ENCODE measurements at places on chromosomes 3 and 15.

DNA sequence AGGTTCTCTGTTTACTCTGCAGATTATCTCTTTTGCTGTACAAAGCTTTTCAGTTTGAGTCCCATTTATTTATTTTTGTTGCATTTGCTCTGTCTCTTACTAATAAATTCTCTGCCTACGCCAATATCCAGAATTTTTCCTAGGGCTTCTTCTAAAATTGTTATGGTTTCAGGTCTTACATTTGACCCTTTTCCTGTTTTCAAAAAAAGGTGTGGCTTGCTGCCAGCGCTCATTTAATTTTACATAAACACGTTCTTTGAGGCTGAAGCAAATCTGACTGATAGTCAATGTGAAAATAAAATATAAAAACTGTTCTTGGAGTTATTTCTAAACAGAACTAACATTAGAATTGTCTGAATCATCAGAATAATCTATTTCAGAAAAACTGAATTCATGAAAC lies 32.1 kb downstream of the DCBLD2 start:
- no peak for DNase-seq

DNA sequence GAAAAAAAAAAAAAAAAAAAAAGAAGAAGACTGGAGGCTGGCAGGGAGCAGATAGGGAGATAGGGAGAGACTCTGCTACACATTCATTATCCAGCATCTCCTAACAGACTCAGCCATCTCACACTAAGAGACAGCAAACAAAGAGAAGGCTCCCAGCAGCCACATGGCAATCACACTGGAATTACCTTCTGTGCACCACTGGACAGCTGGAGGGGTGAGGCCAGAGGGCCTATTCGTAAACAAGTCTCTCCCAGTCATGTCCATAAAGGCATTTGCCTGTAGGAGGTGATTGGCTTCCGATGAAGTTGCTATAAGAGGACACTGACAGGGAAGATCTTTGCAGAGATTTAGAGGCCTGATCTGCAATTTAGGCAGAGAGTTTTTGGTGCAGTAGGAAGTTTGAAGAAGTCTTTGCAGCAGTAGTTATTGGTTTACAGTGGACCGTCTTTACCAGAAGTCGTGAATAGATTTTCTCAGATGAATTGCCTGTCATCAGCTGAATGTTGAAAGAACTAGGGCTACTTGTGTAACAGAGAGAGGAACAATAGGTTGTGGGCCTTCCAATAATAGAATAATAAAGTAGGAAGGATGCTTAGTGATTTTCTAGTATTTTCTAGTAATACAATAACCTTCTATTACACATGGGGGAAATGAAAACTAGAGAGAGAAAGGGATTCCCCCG lies 89.7 kb downstream of the TP63 start:
- DNase-seq = peak; percentile 15

DNA sequence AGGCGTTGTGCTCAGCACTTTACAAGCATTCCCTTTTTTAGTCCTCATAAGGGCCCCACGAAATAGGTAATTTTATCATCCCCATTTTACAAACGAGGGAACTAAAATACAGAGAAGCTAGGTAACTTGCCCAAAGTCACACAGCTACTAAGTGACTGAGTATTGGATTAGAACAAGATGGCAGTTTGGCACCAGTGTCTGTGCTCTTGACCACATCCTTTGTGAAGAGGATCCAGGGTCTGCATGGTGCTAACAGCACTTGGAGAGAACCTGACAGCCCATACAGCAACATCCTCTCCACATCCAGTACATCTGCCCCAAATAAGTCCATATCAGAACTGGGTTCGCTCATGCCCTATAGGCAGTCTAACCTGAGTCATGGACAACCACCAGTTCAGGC lies 21.8 kb upstream of the DAPK2 start:
- no peak for DNase-seq

- peak; percentile 82 for DNase-seq
Measured at GRCh38 chr3:138417559-138417982, 16.8 kb upstream of the ESYT3 start.

GRCh38 chr3:136336329-136337100 lies 86.4 kb downstream of the PCCB start:
- DNase-seq = no peak

DNA sequence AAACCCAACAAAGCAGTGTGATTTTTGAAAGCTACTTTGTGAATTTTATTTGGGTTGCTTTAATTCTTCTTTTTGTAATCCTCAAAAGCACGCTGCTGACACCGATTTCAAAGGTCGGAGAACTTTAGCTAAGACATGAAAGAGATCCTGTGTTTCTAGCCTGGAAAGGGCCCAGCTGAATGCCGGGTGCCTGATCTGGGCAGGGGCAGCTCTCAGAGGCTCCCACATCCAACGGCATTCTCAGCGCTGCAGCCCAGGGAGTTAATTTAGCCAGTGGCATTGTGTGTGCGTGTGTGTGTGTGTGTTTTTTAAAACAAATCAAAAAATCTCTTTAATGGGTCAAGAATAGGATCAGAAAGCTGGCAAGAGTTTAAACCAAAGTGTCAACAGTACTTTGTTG lies 6.6 kb downstream of the RBP1 start:
- no peak for DNase-seq

GRCh38 chr3:162117961-162118360 lies 621.4 kb downstream of the OTOL1 start:
- DNase-seq = no peak

- no peak for DNase-seq
Measured at GRCh38 chr3:174639970-174640369, 219.2 kb upstream of the NAALADL2 start.

DNA sequence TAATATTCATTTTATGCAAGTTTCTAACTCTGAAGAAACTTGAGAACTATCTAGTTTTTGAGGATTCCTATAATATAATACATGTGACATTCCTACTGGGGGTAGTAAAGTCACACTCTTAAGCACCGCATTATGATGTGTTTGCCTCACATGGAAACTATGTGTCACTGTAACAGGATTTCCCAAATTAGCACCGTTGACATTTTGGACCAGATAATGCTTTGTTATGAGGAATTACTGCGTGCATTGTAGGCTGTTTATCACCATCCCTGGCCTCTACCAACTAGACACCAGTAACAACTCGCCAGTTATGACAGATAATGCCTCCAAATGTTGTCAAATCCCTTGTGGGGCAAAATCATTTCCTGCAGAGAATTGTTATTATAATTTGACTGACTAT lies 267.8 kb downstream of the RAP2B start:
- DNase-seq = no peak

DNA sequence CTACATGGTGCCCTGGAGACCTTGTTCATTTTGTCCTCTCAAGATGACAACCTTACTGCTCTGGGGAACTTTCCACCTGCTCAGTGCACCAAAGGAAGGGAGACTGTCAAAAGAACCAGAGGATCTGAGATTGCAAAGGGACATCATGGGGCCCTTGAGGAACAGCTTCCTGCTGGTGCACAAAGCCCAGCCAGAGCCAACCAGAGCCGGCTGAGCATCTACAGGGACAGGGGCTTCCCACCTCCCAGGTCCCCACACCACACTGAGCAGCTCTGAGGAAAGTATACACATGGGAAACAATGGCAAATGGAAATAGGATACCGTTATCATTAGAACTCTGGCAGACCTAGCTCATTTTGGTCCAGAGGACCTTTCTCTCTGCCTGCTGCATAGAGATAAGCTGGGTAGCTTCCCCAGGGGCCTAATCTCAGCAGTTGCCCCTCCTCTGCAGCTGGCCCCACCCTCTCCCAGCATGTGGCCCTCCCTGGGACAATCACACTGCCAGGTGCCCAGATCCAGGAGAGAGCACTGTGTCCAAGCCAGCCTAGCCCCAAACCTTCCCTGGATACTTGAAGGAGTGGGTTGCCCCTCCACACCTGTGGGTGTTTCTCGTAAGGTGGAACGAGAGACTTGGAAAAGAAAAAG lies 123.4 kb upstream of the PRR20G start:
- no peak for DNase-seq

- DNase-seq = no peak
Measured at GRCh38 chr15:85496551-85497171, 116.3 kb downstream of the AKAP13 start.

DNA sequence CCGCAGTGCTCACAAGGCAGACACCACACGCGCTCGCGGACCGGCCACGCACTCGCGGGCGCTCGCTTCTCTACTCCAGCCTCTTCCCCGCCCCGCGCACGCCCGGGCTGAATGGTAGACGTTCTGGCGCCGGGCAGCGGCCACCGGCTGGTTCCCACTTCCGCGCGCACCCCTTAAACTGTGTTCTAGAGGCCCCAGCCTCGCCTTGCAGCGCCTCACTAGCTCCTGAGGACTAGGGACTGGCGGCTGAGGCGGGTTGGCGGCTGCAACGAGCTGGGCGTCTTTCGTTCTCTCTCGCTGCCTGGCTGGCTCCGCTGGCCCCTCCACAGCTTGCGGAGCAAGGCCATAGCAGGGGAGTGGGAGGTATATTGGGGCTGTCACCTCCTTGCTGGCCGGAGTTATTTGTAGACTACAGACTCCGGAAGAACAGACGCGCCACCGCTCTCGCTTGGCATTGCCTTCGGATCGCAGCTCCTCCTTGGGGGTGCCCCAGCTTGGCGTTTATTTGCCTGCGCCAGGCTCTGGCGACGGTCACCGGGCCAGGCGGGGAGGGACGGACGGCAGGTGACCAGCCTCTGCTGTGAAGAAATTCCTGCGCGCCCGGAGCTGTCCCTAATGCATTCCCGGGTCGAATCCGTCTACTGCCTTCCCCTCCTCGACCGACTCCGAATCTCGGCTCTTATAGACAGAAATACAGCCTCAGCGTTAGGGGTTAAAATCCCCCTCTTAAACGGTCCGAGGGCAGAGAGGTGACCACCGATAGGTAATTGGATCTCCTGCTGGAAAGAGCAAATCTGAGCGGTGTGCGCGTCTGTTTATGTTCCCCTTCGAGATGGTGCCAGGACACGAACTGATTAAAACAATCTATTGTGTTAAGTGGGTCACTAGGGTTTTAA lies 1.3 kb downstream of the GREM1 start:
- DNase-seq = peak; percentile 24

DNA sequence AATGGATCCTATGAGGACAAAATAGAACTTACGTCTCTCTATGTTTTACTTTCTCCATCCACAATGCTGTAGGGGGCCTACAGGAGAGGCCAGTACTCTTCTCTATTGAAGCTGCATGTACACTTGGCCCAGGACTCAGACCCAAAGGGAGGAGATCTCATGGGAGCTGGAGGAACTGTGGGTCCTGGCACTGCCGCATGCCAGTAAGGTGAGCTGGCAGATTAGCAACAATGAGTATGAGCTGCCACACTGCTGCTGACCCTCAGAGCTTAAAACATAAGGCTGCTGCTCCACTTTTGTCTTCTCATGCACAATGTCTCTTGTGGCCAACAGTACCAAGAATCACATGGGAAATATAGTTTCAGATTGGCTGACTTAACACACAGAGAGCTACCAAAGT lies 57.8 kb upstream of the TBC1D5 start:
- peak; percentile 56 for DNase-seq

- DNase-seq = peak; percentile 38
Measured at GRCh38 chr15:41241221-41241964, 10.3 kb downstream of the CHP1 start.

GRCh38 chr3:127614928-127615589 lies 13.9 kb upstream of the PODXL2 start:
- DNase-seq = peak; percentile 25

GRCh38 chr3:140563206-140563760 lies 114.6 kb upstream of the TRIM42 start:
- DNase-seq = no peak

DNA sequence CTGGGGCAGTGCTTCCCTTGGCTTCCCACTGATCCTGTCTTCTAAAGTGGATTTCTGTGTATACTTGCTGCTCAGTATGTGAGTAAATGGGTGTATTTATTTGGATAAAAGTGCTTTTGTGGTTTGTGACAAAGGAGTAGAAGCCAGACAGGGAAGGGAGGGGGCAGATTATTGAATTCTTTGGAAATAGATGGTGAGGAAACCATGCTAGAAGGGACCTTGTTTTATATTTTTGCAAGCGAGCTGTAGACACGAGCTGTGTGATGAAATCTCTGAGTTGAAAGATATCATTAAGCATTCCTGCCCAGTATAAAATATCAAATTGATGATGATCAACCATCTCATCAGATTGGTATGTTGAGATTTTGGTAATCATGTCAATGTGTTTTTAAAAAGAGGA lies 68.9 kb downstream of the DUT start:
- no peak for DNase-seq

DNA sequence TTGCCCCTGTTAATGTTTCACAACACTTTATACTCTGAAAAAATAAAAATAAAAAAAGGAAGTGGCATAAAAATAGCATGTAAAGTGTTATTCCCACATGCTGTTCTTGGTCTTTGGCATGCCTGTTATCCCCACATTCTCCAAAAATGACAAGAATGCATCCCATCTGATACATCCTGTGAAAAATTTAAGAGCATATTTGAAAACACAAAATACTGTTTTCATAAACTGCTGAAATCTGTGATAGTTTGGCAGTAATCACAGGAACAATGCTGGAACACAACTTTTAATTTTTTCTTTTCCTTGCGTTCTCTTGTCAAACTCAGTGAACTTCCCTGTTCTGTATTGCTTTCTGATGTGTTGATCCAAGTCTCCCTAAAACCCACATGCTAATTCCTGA lies 288.8 kb downstream of the ROBO2 start:
- no peak for DNase-seq

DNA sequence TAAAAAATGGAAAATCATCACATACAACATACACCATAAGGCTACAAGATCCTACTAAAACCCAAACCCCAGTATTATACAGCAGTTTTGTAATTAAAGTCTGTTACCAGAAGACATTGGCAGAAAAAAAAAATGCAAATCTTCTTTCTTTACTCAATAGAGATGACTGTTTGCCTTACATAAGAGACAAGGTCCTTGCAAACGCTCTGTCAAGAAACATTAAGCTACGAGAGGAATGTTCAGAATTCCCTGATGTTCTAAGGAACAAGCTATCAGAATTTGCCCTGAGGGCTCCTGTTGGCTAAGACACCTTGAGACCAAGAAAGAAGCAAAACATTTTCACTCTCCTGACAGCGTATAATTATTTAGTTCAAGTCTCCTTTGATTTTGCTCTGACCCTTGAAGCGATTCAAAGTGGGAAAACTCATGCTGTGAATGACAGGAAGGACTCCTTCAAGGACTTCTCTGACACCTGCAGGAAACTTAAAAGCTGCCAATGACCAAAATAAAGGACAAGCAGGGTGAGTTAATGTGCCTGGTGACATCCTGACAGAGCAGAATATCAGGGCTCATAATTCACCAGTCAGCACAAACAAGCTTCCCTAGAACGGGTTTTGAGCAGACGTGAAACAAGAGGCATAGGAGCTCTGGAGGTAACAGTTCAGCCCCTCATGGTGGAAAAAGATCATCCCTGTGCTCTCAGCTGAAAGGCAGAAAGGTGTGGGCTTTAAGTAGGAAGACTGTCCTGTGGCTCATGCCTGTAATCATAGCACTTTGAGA lies 2.5 kb downstream of the SCAMP2 start:
- peak; percentile 81 for DNase-seq

GRCh38 chr3:123511084-123511483 lies 62.2 kb upstream of the ADCY5 start:
- DNase-seq = no peak

GRCh38 chr3:193190146-193190786 lies 50.8 kb upstream of the PLAAT1 start:
- peak; percentile 64 for DNase-seq

- no peak for DNase-seq
Measured at GRCh38 chr15:91040856-91041255, 18.5 kb upstream of the VPS33B start.

Data from epithelial cell of esophagus (primary cell).